SJCRH30 (cell line): ENCODE measurements at places on chromosomes 11 and 22. TPM values are rescaled to one million over a fixed set of nuclear protein-coding genes. Genes with fewer than 3 reads are reported as not detected.

IGF2 gene
- total RNA-seq = 513 and 574 TPM in 2 replicates

TEX54 gene
- not detected in 2 replicates for total RNA-seq

TREH gene
- not detected in 2 replicates for total RNA-seq

SCGB1D1 gene
- total RNA-seq = not detected in 2 replicates

LDLRAD3 gene
- 36.5 and 38.8 TPM in 2 replicates for total RNA-seq

ACTN3 gene
- not detected in 2 replicates for total RNA-seq

FADS2 gene
- total RNA-seq = 13.3 and 14.2 TPM in 2 replicates

DNA sequence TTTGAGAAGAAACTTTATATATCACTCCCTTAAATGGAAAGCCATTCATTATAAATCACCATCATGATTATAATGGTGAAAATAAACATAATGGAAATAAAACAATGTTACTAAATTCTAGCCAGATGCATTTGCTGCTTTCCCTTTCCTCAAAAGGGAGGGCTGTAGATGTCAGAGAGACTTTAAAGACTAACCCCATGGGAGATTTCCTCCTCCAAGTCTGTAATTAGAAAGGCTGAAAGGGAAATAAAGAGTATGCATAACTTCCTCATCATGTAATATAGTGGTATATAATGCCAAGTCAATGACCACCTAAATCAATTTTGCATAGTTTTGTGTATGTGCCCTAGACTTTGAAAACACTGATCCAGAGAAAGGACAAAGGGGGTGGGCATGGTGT is 6.4 kb downstream of the CD6 start:
- no peak for DNase-seq

DNA sequence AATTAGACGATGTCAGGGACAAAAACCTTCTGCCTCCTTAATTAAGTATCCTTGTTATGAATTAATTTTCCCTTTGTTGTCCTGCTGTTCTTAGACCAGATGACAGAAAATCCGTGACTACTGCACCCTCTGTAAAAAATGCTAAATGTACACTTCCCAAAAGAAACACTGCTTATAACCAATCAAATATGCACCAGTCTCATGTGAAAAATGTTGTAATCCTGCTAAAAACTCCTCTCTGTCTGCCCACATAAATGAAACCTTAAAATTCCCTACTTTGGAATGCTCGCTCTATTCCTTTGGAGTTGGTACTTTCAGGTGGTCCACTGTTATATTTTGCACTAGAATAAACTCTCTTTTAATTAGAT is 366.8 kb upstream of the CCDC179 start:
- no peak for DNase-seq

DNA sequence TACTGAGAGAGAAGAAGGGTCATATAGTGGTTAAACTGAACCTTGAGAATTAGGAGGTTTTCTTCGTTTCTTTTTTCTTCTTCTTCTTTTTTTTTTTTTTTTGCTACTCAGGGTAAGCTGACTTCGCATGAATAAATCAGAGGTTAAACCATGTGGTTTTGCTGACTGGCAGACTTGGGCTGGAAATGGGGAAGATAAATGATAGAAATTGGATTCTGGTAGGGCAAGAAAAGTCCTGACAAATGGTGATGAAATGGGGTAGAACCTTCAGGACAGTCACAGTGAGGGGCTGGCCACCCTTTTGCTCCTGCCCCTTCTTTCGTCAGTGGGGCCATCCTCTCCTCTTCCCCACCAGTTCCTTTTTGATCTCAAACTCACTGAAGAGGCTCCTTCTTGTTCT is 1.6 kb upstream of the SWAP70 start:
- DNase-seq = no peak
